Endodermal cell (in vitro differentiated cells): ENCODE measurements at places on chromosomes 2 and 18. TPM values are rescaled to one million over a fixed set of nuclear protein-coding genes. Genes with fewer than 3 reads are reported as not detected.
A peak's percentile ranks its signal among the peaks of the same experiment; 100 is the strongest.

- H3K4me3 ChIP-seq: no peak overlapping the region
- H3K27ac ChIP-seq: no peak overlapping the region
- no peaks in the 10 kb centered on the region for H3K4me1 ChIP-seq
- H3K27me3 ChIP-seq: no peaks in the 10 kb centered on the region
- H3K36me3 ChIP-seq: peaks cover 80% of the 10 kb centered on the region
- peak; percentile 73 for DNase-seq
Observed at GRCh38 chr2:237723602-237724001, 75.0 kb upstream of the RBM44 start.

GRCh38 chr18:27473318-27473717 lies 288.2 kb upstream of the CHST9 start:
- no peak for DNase-seq
- no peak overlapping the region for H3K4me3 ChIP-seq
- H3K27ac ChIP-seq: no peak overlapping the region
- H3K27me3 ChIP-seq: peaks cover 10% of the 10 kb centered on the region
- peaks cover 3% of the 10 kb centered on the region for H3K4me1 ChIP-seq
- H3K36me3 ChIP-seq: no peaks in the 10 kb centered on the region

GRCh38 chr2:174593574-174594203 lies 3.9 kb downstream of the WIPF1 start:
- H3K36me3 ChIP-seq: no peaks in the 10 kb centered on the region
- no peaks in the 10 kb centered on the region for H3K27me3 ChIP-seq

- H3K4me1 ChIP-seq: no peaks in the 10 kb centered on the region
- no peak overlapping the region for H3K27ac ChIP-seq
- H3K4me3 ChIP-seq: no peak overlapping the region
Observed at GRCh38 chr18:50090370-50091312, 104.3 kb downstream of the MYO5B start.

DNA sequence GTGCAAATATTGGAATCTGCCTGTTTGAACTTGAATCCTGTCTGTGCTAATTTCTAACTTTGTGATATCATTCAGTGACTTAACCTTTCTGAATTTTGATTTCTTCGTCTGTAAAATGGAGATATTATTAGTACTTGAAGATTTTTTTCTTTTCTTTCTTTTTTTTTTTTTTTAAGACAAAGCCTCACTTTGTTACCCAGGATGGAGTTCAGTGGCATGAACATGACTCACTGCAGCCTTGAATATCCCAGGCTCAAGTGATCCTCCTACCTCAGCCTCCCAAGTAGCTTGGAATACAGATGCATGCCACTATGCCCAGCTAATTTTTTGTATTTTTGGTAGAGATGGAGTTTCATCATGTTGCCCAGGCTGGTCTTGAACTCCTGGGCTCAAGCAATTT lies 28.3 kb downstream of the ACTR3 start:
- no peak overlapping the region for H3K27ac ChIP-seq
- H3K36me3 ChIP-seq: peaks cover 88% of the 10 kb centered on the region
- no peak for DNase-seq
- H3K4me3 ChIP-seq: no peak overlapping the region

- no peaks in the 10 kb centered on the region for H3K27me3 ChIP-seq
- peaks cover 20% of the 10 kb centered on the region for H3K36me3 ChIP-seq
- no peak overlapping the region for H3K4me3 ChIP-seq
- DNase-seq: peak; percentile 78
Observed at GRCh38 chr2:207772081-207772843, 2.6 kb upstream of the FZD5 start.

- no peaks in the 10 kb centered on the region for H3K4me1 ChIP-seq
- H3K27me3 ChIP-seq: no peaks in the 10 kb centered on the region
- H3K36me3 ChIP-seq: no peaks in the 10 kb centered on the region
Observed at GRCh38 chr2:241065355-241065803, 36.7 kb downstream of the MTERF4 start.

- no peaks in the 10 kb centered on the region for H3K4me1 ChIP-seq
- DNase-seq: no peak
- peaks cover 70% of the 10 kb centered on the region for H3K27me3 ChIP-seq
Observed at GRCh38 chr2:118307864-118308263, 219.6 kb downstream of the INSIG2 start.

DNA sequence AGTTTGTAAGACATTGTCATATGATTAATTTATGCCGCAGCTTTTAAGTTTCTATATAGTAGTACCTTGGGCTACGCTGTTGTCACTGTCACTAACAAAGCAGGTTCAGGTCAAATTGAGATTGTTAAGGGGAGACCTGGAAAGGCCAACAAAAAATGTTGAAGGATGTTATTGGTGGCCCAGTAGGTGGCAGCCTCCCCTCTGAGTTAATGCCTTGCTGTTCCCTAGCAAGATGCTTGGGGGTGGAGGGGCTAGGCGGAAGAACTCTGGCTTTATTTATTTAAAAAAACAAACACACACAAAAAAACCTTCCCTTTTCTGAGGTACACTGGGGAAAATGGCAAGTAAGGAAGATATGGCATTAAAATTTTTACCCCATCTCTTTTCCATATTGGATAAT lies 128.3 kb upstream of the ATP5MC3 start:
- H3K36me3 ChIP-seq: no peaks in the 10 kb centered on the region
- H3K4me1 ChIP-seq: no peaks in the 10 kb centered on the region
- no peaks in the 10 kb centered on the region for H3K27me3 ChIP-seq
- H3K27ac ChIP-seq: no peak overlapping the region
- H3K4me3 ChIP-seq: no peak overlapping the region

- H3K27me3 ChIP-seq: no peaks in the 10 kb centered on the region
- H3K36me3 ChIP-seq: no peaks in the 10 kb centered on the region
- no peak overlapping the region for H3K4me3 ChIP-seq
- DNase-seq: no peak
- H3K4me1 ChIP-seq: no peaks in the 10 kb centered on the region
Observed at GRCh38 chr2:142863485-142863961, 13.9 kb upstream of the KYNU start.

DNA sequence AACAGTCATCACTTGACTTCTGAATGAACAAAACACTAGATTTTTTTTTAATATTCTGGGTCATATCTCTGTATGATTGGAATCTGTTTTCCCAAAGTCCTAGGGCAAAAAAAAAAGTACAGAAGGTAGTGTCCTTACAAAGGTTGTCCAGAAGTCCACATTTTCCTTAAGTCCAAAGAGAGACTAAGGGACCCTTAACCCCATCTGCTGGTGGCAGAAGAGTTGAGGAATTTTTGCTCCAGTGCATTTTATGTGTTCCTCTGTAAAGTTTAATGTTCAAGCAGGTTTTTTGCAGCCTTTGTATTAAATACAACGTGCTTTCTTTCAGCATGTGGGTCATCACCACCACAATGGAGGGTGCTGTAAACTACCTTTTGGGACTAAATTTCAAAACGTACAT lies 215.9 kb downstream of the SP3 start:
- no peaks in the 10 kb centered on the region for H3K27me3 ChIP-seq
- no peak for DNase-seq
- no peaks in the 10 kb centered on the region for H3K36me3 ChIP-seq
- no peaks in the 10 kb centered on the region for H3K4me1 ChIP-seq

DNA sequence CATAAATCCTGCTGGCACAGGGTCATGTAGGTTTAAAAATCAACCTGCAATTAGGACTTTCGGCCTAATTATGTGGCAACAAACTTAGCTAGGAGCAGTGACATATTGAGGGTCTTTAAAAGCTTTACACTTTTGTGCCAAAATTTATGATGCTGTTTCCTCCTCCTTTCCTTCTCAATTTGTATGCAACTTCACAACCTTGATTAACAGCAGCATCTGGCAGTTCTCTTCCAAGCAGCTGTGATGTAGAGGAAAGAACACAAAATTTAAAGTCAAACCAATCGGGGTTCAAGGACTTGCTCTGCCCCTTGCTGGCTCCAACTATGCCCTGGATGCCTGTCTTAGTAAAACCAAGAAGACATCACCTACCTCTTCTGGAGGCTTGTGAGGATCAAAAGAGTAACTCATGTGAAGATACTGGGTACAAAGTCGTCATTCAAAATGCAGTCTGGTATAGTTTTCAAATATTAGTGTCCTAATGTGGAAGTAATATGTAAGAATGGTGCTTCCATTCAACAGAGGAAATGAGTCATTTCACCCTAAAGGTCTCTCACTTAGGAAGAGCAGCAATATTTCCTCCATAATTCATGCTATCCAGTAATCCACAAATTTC lies 94.7 kb downstream of the ANKRD44 start:
- H3K27me3 ChIP-seq: no peaks in the 10 kb centered on the region
- DNase-seq: no peak
- peaks cover 2% of the 10 kb centered on the region for H3K4me1 ChIP-seq
- no peaks in the 10 kb centered on the region for H3K36me3 ChIP-seq
- no peak overlapping the region for H3K27ac ChIP-seq

- H3K4me3 ChIP-seq: no peak overlapping the region
- no peaks in the 10 kb centered on the region for H3K4me1 ChIP-seq
- no peak for DNase-seq
Observed at GRCh38 chr2:150136401-150136800, 351.1 kb downstream of the RND3 start.

- H3K4me1 ChIP-seq: no peaks in the 10 kb centered on the region
- no peak overlapping the region for H3K4me3 ChIP-seq
- H3K36me3 ChIP-seq: no peaks in the 10 kb centered on the region
- no peak for DNase-seq
- no peak overlapping the region for H3K27ac ChIP-seq
Observed at GRCh38 chr2:63544017-63544627, 44.2 kb downstream of the WDPCP start.

DNA sequence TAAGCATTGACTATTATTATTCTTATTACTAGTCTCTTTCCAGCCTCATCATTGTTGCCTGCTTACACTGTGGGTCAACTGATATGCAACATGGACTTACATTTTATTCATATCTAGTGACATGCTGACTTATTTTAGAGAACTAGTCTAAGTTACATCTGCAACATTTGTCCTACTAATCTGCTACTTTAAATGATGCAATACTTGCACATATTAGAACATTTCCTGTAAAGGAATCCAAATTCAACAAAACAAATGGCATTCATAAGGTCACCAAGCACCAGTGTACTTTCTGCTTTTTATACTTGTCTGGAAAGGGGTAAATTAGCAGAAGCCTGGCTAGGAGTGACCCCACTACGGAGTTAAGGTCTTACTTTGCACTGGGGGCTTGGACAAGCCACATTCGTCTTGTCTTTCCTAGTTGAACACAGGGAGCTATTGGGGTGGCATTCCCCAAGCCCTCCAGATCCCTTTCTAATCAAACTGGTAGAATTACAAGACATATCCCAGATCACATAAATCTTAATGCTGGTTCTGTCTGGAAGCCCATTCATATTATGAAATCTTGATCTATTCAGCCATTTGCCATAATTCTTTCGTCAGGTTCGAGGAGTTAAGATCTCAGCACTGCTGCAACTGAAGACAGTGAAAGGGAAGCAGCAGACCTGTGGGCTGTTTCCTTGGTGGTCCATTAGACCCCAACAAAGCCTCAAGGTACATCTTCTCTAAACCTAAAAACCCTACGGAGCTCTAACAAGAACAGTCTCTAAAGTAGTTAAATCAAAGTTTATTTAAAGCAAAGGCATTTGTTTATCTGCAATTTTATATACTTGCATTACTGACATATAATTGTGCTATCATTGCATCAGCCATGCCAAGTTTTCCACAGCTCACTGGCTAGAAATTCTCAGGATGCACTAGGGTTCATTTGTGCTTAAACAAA lies 49.9 kb upstream of the RTN4 start:
- no peaks in the 10 kb centered on the region for H3K36me3 ChIP-seq
- no peak overlapping the region for H3K4me3 ChIP-seq
- H3K27me3 ChIP-seq: no peaks in the 10 kb centered on the region
- H3K4me1 ChIP-seq: peaks cover 4% of the 10 kb centered on the region
- no peak overlapping the region for H3K27ac ChIP-seq

- H3K36me3 ChIP-seq: peaks cover 4% of the 10 kb centered on the region
- H3K27me3 ChIP-seq: no peaks in the 10 kb centered on the region
- H3K27ac ChIP-seq: no peak overlapping the region
- H3K4me3 ChIP-seq: no peak overlapping the region
Observed at GRCh38 chr2:200404615-200405014, 98.1 kb downstream of the SPATS2L start.

GRCh38 chr2:224927646-224928173 lies 114.6 kb downstream of the DOCK10 start:
- no peak overlapping the region for H3K4me3 ChIP-seq
- no peaks in the 10 kb centered on the region for H3K4me1 ChIP-seq
- DNase-seq: no peak

GRCh38 chr2:925711-926110 lies 24.9 kb upstream of the SNTG2 start:
- H3K27ac ChIP-seq: no peak overlapping the region
- H3K27me3 ChIP-seq: no peaks in the 10 kb centered on the region
- DNase-seq: no peak
- no peaks in the 10 kb centered on the region for H3K4me1 ChIP-seq
- no peaks in the 10 kb centered on the region for H3K36me3 ChIP-seq
- no peak overlapping the region for H3K4me3 ChIP-seq

DNA sequence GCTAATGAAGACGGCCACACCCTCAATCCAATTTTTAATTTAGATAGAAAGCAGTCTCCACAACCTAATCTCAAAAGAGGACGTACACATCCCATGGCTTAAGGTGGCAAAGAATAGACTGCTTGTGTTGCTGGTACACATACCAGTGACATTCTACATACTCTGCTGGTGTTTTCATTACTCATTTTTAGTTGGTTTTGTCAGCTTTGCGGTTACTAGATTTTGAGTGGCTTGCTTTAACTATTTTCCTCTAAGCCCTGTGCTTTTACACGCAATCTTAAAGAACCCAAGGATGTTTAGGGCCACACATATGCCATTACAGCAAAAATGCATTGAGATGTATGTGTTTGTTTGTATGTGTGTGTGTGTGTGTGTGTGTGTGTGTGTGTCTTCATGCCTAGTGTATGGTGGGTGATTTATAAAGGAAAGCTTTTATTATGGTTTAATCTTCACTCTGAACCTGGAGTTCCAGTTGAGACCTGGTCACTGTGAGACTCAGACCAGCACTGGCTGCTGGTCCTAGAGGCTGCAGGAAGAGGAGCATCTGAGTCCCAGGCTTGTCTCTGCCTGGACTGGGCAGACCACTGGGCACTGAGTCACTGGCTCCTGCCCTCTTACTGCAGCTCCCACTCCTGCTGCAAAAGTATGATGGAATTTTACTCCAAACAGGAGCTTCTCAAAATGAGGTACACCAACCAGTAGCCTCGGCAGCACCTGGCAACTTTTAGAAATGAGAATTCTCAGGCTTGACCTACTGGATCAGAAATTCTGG lies 415.9 kb downstream of the NBAS start:
- H3K4me1 ChIP-seq: peaks cover 7% of the 10 kb centered on the region
- DNase-seq: no peak
- no peak overlapping the region for H3K27ac ChIP-seq
- no peak overlapping the region for H3K4me3 ChIP-seq
- H3K27me3 ChIP-seq: no peaks in the 10 kb centered on the region

Gene MPHOSPH10
- total RNA-seq: 35.6 and 35.8 TPM in 2 replicates

Gene SNORC
- total RNA-seq: 3.0 to 6.2 TPM (median 5.0 TPM) in 3 replicates

Gene MAL
- total RNA-seq: not detected in 3 replicates

Gene RAX
- 0.18 TPM in 1 of 2 replicates, not detected in the other for total RNA-seq

Gene TEKT4
- not detected in 3 replicates for total RNA-seq

Gene RAMP1
- 0.88 and 1.6 TPM in 2 replicates for total RNA-seq

Gene ZNF516
- 77.9 to 89.7 TPM (median 89.5 TPM) in 3 replicates for total RNA-seq

Gene ARL4C
- 5.9 to 21.9 TPM (median 21.7 TPM) in 3 replicates for total RNA-seq

Gene ZFP36L2
- 74.9 and 77.1 TPM in 2 replicates for total RNA-seq

Gene MEIS1
- total RNA-seq: 1.8 to 3.0 TPM (median 2.8 TPM) in 3 replicates

Gene KIF5C
- total RNA-seq: 40.0 and 41.9 TPM in 2 replicates

Gene DTNA
- 48.5 to 167 TPM (median 51.6 TPM) in 3 replicates for total RNA-seq

Gene FSIP2
- 5.1 to 8.7 TPM (median 8.4 TPM) in 3 replicates for total RNA-seq

Gene HMSD
- 0.33 to 5.5 TPM (median 1.9 TPM) in 3 replicates for total RNA-seq
